ENCODE measurements at places on chromosomes 1 and 21.

- no peak for DNase-seq
Measured at GRCh38 chr21:16421007-16421406, 691.2 kb downstream of the USP25 start.

GRCh38 chr1:61380561-61380960 is 298.2 kb downstream of the NFIA start:
- no peak for DNase-seq

- peak; percentile 43 for DNase-seq
Measured at GRCh38 chr1:8424539-8425116, 106.7 kb downstream of the SLC45A1 start.

DNA sequence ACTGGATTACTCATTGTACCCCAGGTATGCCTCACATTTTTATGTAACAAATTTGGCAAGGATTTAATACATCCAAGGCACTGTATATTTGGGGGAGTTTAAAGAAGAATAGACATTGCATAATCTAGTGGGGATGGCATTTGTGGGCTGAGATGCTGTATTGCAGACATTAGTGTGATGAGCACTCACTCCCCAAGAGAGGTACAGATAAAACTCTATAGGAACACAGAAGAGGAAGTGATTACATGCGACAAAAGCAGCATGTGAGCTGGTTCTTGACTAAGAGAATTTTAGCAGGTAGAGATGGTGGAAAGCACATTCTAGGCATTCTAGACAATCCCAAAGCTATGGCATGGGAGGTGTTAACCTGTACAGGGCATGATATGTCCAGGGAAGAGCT is 24.2 kb upstream of the CDC14A start:
- DNase-seq, result no peak

DNA sequence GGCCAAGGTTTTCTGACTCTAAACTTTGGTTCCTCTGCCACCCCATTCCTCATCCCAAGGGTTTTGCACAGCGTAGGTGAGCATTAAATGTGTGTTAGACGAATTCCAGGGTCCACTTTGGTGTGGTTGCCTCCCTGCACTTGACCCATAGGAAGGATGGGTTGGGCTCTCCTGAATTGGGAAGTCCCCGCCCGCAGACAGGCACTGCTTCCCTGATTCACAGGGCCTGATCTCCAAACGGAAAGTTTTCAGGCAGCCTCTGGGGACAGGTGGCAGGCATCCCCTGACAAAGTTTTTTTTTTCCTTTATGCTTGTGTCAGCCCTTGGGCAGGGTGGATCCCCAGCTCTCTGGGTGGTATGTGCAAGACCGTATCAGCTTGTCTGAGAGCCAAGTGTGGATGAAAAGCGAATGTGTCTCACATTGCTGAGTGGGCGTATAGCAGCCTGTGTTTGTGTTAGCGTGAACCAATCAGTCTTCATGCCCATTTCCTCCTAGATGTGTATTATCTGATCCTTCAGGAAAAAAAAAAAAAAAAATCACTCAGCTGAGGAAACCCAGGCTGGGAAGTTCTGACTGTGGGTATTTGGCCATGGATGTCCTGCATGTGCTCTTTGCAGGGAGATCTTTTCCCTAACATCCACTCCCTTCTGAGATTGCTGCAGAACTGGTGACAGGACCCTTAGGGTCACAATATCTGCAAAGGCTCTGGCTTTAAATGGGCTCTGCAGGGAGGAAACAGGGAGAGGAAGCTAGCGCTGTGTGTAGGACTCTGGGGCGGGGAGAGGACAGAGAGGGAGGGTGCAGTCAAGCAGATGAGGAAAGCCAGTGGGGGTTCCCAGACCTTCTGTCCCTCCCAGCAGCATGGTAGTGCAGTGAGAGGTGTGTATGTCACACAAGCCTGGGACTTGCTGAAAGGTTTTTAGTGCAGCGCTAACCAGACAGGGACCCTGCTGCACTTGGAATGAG is 42.2 kb upstream of the TRABD2B start:
- no peak for DNase-seq

DNA sequence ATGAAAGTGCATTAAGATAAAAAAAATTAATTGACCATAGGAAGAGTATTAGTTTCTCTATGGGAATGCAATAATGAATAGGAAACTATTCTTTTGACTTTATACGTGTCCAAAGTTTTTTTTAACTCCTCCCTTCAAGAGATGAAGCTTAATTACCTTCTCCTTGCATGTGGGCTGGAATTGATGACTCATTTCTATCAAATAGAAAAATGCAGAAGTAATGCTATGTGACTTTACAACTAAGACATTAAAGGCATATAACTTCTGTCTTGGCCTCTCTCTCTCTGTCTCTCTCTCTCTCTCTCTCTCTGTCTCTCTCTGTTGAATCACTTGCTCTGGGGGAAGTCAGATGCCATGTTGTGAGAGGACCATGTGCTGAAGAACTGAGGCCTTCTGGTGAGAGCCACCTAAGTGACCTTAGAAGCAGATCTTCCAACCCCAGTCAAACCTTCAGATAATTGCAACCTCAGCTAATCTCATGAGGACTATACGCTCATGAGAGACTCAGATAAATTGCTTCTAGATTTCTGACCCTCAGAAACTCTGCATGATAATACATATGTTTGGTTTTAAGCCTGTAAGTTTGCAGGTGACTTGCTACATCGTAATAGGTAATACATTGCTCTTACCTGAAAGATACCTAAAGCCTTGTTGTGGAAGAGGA is 414.2 kb downstream of the KCNT2 start:
- DNase-seq, result no peak

GRCh38 chr1:185408700-185409270 is 91.7 kb upstream of the IVNS1ABP start:
- DNase-seq, result no peak

DNA sequence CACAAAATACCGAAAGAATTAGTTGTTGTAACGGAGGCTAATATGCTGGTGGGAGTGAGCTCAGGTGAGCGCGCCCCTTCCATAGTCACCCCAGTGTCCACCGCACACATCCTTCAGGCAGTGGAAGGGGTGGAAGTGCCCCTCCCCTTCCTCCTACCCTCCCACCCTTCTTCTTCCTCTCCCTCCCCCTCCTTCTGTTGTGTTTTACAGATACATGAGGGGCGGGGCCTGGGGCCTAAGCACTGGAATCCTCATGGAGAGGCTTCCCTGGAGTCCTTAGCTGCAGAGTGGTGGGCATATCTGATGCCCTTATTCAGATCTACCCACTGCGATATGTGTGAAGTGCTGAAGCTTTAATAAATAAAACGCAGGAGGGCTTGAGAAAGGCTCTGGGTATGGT is 10.3 kb upstream of the ADARB1 start:
- DNase-seq, result no peak

GRCh38 chr1:212533148-212533517 is 75.4 kb upstream of the ATF3 start:
- no peak for DNase-seq

GRCh38 chr1:3289502-3289901 is 165.0 kb upstream of the ARHGEF16 start:
- DNase-seq, result no peak

DNA sequence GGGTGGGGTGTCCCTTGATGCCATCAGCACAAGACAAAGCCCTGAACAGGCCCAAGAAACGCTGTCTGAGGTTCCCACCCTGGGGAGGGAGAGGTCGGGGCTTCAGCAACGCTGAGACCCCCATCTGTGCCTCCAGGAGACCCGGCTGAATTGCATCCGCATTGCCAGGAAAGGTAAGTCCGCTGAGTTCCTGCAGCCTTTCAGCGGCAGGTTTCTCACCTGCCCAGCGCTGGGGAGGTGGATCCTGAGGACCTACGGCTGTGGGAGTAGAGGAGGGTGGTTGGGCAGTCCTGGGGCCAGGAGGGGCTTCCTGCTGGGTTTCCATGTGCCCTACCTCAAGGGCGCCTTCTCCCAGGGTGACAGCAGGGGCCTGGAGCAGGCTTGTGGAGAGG is 47.5 kb downstream of the PTPRU start:
- no peak for DNase-seq

GRCh38 chr1:109822749-109823542 is 59.2 kb upstream of the EPS8L3 start:
- no peak for DNase-seq

- DNase-seq, result no peak
Measured at GRCh38 chr21:44758781-44759627, 42.6 kb downstream of the UBE2G2 start.

DNA sequence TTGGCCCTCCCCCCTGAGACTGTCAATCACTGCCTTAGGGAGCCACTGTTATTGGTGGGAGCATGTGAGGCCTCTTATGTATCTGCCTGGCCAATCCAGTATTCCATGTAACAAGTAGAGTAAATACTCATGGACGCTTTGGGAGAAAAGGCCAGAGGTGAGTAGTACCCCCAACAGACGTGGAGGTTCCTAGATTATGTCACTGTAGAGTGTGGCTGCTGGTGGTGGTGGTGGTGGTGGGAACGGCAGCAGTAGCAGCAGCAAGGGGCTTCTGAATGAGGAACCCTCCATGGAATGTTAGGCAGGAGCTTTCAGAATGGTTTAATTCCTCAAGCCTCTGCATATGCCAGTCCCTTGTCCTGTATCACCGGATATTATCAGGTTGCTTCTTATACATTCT is 118.5 kb downstream of the UCK2 start:
- no peak for DNase-seq

DNA sequence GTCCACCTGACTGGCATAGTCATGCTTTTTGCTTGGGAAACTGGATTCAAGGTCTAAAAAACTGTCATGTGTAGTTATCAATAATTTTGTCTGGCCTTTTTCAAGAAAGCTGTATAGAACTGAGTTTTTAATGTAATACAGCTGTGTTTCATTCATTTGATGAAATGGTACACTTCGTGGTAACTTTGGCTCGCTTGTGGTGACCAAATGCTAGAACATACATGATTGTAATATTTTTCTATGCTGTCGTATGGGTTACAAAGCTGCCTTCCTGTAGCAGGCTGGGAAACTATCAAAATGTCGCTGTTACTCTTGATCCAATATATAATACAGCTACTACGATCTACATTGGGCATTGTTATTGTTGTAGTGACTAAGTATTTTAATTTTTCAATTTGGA is 2.1 kb downstream of the LRRC42 start:
- no peak for DNase-seq

- no peak for DNase-seq
Measured at GRCh38 chr1:155326020-155326526, 5.4 kb downstream of the RUSC1 start.

DNA sequence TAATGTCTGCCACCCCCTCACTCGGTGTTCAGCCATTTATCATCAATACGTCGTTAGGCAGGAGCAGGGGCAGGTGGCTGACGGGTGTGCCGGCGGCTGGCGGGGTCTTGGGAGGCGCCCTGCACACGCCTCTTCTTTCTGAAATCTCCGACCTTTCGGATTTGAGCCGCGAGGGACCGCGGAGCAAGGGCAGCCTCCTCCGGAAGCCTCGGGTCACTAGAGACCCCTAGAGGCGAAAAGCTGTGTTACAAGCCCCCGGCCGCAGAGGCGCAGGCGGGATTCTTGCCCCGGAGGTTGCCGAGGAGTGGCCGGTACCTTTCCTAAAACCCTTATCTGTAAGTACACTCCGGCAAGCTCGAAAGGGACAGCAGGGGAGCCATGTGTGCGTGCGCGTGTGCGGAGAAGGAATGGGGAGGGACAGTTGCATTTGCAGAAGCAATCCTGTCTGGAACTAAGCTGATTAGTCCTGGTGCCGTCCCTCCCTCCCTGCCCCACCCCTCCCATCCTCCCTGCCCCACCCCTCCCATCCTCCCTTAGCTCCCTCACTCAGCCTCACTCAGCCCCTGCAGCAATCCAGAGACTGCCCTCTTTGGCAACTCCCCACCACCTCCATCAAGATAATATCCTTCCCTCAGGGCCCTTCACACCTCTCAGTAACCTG is 11.0 kb downstream of the BRINP2 start:
- no peak for DNase-seq

GRCh38 chr1:12178511-12178910 is 11.7 kb downstream of the TNFRSF1B start:
- no peak for DNase-seq

- no peak for DNase-seq
Measured at GRCh38 chr1:41239988-41240610, 2.0 kb downstream of the SCMH1 start.

- no peak for DNase-seq
Measured at GRCh38 chr1:212111536-212111935, 76.0 kb downstream of the DTL start.

Measured in activated CD4-positive, alpha-beta T cell treated with anti-CD3 and anti-CD28 coated beads, Interleukin-2, amount 50 U/mL, for 24 hours (primary cell).